ENCODE measurements at places on chromosomes 6 and 20.
A peak's percentile ranks its signal among the peaks of the same experiment; 100 is the strongest.

- DNase-seq: no peak
Observed at GRCh38 chr20:57522380-57523140, 2.4 kb downstream of the CTCFL start.

GRCh38 chr20:3374296-3374695 is 33.2 kb downstream of the DNAAF9 start:
- DNase-seq: no peak

GRCh38 chr20:44736170-44737021 is 9.3 kb upstream of the KCNK15 start:
- DNase-seq: no peak

DNA sequence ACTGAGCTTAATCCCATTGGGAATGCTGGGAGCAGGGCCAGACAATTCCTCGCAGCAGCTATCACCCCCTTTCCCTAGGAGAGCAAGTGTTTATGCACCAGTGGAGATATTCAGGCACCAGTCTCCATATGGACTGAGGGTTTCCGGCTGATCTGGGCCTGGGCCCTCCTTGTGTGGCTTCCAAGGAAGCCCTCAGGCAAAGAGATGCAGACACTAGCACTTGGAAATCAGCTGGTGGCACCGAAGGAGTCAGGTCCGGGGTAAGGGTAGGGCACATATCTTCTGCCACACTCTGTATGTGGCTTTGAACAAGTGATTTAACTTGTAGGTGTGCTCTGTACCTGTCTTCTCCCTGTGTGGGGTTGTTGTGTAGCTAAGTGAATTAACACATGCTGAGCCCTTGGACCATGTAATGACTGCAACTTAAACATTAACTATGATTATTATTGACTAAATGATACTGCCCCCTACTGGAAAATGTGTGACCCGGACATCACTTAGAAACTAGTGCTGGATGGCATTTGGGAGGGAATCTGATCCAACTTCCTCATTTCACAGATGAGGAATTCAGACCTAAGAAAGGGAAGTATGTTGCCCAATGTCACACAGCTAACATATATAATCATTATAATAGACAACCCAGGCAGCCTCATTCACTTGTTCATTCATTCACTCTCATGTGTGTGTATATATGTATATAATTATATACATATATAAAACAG is 19.3 kb upstream of the WFDC2 start:
- no peak for DNase-seq

GRCh38 chr20:2538931-2539720 is 2.8 kb downstream of the TMC2 start:
- no peak for DNase-seq

- DNase-seq: no peak
Observed at GRCh38 chr6:6661684-6662083, 73.2 kb downstream of the LY86 start.

GRCh38 chr6:55953335-55953734 is 77.9 kb upstream of the BMP5 start:
- no peak for DNase-seq

DNA sequence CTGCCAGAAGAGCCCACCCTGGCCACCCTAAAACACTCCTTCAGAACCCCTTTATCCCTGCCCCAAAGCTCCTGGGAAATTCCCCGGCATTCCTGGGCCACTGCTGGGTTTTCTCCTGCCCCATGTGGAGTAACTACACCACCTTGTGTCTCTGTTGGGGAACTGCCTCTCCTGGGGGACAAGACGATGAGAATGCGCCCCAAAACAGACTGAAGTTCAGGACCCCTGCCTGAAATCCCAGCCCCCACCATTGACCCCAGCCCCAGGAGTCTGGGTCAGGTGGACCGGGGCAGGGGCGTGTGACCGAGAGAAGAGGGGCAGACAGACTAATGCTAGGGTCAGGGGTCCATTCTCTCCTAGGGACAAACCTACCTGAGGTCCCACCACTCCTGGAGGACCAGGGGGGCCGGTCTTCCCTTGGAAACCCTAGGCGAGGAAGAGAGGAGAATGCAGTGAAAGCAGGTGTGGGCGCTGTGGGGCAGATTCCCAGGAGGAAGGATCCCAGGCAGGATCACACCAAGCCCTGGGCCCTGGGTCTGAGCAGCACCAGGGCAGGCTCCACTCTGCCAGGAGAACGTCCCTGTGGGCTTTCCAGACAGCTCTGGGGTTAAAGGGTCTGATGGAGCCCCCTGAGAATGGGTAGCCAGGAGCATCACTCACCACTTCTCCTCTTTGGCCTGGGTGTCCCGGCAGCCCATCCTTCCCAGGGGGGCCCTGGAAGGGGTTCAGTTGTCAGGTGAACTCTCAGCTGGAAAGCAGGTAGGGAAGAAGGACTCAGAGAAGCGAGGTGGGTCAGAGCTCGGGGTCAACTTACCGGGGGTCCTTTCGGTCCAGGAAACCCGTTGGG is 19.4 kb downstream of the COL11A2 start:
- no peak for DNase-seq

- no peak for DNase-seq
Observed at GRCh38 chr20:37846573-37846972, 56.4 kb upstream of the VSTM2L start.

GRCh38 chr6:38367231-38367630 is 272.5 kb downstream of the BTBD9 start:
- no peak for DNase-seq

DNA sequence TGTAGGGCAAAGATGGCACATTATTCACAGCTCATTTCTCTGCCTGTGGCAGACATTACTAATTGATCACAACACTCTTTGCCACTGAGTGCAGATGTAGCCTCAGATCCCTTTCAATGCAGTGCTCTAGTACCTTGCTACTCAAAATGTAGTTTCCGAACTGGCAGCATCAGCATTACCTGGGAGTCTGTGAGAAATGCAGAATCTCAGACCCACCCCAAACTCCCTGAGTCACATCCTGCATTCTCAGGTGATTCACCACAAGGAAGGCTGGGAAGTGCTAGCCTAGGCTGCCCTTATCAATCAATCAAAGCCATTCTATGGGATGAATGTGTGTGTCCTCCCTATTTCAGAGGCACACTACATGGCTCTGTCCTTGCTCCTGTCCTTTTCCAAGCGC is 58.5 kb downstream of the PCNA start:
- DNase-seq: no peak

DNA sequence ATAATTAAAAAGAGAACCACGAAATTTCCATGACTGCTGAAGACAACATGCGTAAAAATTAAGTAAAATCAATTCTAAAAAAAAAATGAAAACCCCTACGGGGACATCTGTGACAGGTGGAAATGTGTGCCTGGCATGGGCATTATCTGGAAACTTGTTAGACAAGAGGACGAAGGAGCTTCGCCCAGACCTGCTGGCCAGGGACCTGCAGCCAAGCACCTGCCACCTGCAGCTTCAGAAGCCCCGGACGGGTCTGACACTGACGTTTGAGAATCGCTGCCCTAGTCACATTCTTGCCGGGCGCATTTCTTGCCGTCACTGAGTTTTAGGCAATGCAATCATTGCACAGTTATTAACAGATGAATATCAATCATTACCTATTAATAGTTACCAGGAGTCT is 140.3 kb downstream of the SMOC2 start:
- no peak for DNase-seq

DNA sequence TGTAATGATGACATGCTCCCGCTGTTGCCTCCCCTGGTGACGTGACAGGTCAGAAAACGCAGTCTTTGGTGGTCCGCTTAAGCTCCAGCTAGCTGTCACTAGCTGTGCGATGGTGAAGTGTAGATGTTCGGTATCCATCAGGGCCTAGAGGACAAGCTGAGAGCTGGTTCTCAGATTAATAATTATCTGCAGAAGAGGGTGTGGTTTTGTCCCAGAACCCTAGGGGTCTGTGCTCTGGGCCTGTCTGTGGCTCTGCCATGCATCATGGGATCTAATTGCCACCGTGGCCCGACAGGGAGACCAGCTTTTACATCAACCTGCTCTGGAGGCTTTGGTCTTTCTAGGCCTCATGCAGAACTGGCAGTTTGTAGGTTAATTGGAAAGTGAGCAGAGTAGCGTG is 34.1 kb downstream of the ERMARD start:
- no peak for DNase-seq

- no peak for DNase-seq
Observed at GRCh38 chr20:20894280-20894679, 181.8 kb upstream of the RALGAPA2 start.

DNA sequence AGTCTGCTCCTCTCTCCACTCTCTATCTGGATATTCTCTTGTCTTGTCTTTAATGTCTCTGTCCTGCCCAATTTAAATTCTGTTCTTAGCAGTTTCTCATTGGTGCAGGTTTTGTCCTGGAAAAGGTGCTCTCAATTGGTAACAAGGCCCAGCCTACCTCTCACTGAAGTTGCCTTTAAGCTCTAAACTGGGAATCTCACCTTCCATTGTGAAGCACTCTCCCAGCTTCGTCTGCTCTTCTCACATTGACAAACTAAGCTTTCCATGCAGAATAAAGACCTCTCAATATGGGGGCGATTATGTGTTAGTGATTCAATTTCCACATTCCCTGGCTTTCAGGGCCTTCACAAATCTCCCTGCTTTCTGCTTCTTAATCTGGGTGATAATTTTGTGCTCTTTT is 1712.2 kb downstream of the GRIK2 start:
- no peak for DNase-seq

- DNase-seq: peak; percentile 18
Observed at GRCh38 chr6:13336553-13336952, 8.2 kb upstream of the TBC1D7 start.

GRCh38 chr6:84467296-84467695 is 239.9 kb upstream of the CEP162 start:
- no peak for DNase-seq

DNA sequence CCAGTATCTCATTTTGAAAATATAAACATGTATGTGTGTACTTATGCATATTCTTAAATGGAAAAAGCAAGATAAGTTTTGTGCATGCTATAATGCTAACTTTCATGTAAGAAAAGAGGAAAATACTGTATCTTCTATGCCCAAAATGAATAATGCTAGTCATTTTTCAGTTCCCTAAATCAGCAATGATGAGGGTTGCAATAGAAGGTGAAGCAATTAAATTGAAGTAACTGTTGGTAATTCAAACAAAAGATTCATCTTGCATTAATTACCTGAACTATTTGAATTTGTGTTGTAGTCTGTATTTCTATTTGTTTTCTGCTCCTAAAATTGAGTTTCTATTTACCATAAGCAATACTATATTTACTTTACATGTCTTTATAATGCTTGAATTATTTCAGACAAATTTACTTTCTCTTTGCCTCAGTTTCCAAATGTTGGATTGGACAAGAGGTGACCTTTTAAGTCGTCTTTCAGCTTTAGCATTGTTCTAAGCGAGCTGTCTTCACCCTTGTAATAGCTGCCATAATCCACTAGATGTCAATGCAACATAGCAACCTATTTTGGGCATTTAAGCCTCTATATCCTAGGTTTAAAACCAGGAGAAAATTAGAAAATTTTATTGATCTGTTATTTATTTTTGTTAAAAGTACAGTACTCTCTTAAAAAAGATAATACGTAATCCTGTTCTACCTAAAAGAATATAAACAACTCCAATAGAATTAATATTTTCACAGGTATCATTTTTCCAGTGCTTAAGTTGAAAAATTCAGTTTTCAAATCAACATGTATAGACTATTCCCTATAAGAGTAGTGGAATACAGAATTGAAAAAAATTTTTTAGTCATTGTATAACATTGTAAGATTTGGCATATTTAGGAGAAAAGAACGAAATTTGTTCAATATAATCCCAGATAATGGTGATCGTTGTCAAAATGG is 52.3 kb upstream of the IFNGR1 start:
- DNase-seq: no peak

DNA sequence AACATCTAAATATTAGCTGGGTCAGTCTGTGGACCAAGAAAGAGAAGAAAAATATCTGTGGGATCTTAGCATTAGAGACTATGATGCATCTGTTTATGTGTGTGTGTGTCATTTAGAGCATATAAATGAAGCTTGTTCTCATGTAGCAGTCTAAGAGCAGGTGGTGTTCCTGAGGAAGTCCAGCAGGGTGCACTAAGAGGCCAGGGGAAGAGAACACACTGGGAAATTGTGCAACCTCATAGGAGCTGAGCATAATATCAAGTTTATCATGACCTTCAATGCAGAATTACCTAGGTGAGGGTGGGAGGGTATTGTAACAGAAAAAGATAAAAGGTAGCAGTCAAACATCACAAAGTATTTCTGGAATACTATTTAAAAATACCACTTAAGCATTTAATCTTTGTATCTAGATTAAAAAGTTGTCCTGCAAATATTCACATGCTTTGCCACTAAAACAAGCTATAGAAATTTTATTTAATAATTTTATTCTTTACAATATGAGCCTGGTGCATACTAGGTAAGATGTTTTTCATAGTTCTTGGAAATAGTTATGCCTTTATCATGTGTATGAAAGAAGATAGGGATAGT is 80.5 kb downstream of the SMPDL3A start:
- DNase-seq: no peak

DNA sequence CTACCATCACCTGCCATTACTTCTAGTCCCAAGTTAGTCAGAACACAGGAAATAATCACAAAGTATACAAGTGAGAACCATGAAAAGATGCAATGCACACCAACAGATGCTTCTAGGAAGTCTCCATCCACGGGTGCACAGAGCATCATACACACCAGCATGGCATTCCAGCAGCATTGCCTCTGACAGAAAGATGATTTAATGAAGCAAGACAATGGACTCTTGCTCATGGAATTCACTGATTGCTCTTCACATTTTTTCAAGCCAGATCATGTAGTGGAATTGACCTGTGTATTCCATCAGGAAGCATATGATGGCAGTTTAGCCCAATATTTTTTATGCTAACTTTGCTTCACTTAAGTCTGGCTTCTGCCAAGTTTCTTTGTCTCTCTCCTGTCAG is 406.3 kb upstream of the RGS17 start:
- no peak for DNase-seq

DNA sequence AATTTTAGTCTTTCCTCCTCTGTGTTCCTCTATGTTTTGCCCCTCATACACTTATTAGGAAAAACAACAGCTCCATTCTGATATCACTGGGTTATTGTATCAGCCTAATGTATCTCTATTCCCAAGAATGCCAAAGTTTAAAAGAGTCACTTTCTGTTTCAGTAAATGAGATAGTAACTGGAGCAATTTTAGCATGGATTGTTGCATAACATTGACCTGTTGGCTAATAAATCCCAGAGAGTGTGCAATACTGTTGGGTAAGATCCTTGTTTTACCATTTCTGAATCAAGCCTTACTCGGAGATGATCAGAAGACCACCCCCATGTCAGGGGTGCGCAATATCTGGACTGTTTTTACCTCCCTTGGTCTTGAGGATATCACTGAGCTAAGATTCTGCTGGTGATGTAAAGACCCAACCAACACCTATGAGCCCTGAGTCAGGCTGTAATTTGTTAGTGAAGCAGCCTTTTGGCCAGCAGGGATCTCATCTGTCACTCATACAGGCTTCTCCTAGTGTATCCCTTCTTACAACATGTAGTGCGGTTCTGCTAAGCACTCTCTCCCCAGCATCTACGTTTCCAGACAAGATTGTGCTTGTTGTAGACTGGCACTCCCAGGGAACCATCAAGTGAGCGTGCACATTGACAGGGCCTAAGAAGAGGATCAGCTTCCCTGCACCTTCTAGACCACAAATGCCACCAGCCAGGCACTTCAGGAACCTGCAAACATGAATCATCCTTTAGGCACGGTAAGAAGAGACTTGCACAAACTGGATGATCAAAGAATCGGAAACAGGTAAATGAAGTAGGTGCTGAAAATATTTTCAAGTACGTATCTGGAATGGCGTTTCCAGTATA is 11.5 kb upstream of the IPCEF1 start:
- no peak for DNase-seq
